ENCODE measurements at places on chromosomes 3 and 15.

- DNase-seq, result no peak
Observed at GRCh38 chr3:114660124-114660523, 366.3 kb downstream of the TIGIT start.

- no peak for DNase-seq
Observed at GRCh38 chr3:5201536-5201935, 14.0 kb downstream of the EDEM1 start.

- DNase-seq, result peak; percentile 61
Observed at GRCh38 chr3:98602078-98602678, 8.8 kb upstream of the CPOX start.

- no peak for DNase-seq
Observed at GRCh38 chr15:95284492-95284891, 1046.0 kb upstream of the NR2F2 start.

GRCh38 chr15:52797625-52798501, 7.7 kb upstream of the ONECUT1 start:
- no peak for DNase-seq

GRCh38 chr15:88615303-88616107, 5.6 kb upstream of the AEN start:
- no peak for DNase-seq

GRCh38 chr3:106114848-106115247, 246.0 kb upstream of the CBLB start:
- no peak for DNase-seq

DNA sequence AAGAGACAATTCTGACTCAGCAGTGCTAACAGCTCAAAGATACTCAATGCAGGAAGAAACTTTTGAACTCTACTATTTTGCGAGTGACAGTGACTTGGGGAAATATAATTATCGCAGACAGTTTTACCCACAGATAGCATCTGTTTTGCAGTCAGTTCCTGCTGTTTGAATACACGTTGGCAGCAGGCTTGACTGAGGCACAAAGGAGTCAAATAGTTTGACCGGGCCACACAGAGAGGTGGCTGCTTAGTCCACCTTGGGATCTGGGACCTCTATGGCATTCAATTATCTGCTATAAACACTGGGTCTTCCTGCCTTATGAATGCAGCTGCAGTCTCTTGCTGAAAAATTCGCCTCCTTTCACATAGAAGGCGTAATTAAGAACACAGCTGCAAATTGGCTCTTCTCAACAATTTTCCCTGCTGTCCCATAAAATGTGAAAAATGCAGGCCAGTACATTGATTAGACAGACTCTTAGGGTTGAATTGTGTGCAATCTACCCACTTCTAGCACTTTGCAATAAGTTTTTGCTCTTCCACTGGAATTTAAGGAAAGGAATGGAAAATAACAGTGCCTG, 56.5 kb downstream of the OTOL1 start:
- DNase-seq, result no peak

DNA sequence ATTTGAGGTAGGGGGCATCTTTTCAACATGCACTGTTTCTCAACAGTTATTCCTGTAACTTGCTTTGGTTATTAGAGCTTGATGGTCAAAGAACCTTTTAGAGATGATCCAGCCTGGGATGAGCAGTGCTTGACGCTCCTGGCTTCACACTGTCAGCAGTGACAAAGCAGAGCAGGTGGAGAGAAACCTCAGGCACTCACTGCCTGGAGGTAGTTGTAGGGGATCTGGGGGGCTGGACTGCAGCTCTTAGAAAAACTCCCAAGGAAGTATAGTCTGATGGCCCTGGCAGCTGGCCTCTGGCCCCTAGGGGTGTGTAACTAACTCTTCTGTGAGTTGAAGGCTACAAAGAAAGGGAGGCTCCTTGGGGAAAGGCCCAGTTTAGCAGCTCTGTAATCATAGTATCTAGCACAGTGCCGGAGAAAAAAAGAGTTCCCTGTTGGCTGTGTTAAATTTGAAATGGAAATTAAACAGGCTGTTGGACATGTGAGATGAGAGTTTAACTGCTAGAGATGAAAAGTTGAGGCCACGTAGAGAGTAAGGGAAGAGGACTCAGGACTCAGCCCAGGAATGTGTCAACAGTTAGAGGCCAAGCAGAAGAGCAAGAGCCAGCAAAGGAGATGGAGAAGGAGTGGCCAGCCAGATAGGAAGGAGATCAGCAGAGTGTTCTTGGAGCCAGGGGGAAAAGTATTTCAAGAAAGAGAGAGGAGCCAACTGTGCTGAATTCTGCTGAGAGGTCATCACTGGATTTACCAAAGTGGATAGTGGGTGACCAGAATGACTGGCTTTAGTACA, 14.2 kb downstream of the OXNAD1 start:
- DNase-seq, result no peak

- no peak for DNase-seq
Observed at GRCh38 chr15:85839643-85840042, 44.9 kb upstream of the KLHL25 start.

GRCh38 chr15:75640483-75641178, 607 bp upstream of the IMP3 start:
- peak; percentile 57 for DNase-seq

GRCh38 chr3:146896711-146897110, 291.6 kb upstream of the PLSCR5 start:
- no peak for DNase-seq

- no peak for DNase-seq
Observed at GRCh38 chr15:98402486-98402885, 245.9 kb upstream of the IGF1R start.

GRCh38 chr15:100711516-100712021, 109.2 kb downstream of the ASB7 start:
- DNase-seq, result no peak

- peak; percentile 85 for DNase-seq
Observed at GRCh38 chr3:46866720-46867549, 3.7 kb upstream of the MYL3 start.

DNA sequence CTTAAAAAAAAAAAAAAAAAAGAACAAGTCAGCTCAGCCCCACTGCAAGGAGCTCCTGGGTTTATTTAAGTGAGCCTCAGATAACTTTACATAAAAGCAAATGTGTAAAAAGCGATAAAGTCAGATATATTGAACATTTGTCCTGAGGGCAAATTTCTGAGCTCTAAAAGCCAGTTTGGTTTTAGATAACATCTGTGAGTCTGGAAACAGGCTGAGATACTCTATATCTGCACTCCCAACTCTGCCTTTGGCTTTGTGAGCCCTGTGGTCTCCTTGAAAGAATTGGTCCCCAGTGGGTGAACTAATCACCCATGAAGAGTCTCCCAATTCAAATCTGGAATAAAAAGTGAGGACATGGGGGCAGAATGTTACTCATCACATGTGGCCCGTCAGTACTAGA, 104.6 kb downstream of the APBA2 start:
- no peak for DNase-seq

DNA sequence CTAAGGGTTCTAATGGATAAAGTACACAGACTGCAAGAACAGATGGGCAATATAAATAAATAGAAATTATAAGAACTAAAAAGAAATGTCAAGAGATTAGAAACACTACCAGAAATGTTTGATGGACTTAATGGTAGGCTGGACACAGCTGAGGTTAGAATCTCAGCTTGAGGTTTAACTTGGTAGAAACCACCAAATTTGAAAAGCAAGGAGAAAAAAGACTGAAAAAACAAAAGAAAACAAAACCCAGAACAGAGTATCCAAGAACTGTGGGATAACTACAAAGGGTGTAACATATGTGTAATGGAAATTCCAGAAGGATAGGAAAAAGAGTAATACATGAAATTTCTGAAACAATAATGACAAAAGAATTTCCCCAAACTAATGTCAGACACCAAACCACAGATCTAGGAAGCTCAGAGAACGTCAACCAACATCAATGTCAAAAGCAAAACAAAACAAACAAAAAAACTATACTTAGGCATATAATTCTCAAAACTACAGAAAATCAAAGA, 35.0 kb downstream of the RFX7 start:
- DNase-seq, result no peak

DNA sequence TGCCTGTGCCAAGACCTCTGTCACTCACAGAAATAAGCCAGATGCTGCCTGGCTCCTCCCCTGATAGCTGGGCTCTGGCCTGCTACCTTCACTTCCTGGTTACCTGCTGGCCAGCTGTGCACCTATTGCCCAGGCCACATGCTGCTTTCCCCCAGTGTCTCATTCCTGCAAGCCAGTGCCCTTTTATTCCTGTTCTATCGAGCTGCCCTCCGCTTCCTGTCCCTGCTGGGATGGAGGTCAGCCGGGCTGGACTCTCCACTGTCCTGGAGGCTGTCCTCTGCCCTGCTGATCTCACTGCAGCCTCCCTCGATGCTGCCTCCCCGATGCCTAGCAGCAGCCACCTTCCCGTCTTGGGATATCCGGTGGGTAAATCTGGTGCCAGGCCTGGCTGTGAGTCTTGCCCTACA, 37.0 kb upstream of the SNRPA1 start:
- no peak for DNase-seq

DNA sequence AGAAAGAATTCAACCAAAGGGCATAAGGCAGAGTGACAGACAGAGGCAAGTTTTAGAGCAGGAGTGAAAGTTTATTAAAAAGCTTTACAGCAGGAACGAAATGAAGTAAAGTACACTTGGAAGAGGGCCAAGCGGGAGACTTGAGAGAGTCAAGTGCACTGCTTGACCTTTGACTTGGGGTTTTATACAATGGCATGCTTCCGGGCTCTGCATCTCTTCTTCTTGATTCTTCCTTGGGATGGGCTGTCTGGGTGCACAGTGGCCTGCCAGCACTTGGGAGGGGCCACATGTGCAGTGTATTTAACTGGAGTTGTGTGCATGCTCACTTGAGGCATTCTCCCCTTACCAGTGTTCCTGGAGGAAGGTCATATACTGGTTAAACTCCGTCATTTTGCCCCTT, 30.4 kb upstream of the KLHL25 start:
- DNase-seq, result no peak

- no peak for DNase-seq
Observed at GRCh38 chr3:182052332-182052731, 340.6 kb downstream of the SOX2 start.

- no peak for DNase-seq
Observed at GRCh38 chr3:48999085-48999858, 7.9 kb upstream of the WDR6 start.

GRCh38 chr15:39092354-39092753, 488.5 kb upstream of the THBS1 start:
- no peak for DNase-seq

GRCh38 chr3:101829874-101830273, 19.4 kb upstream of the NFKBIZ start:
- no peak for DNase-seq

Measured in iPS-NIHi11 (cell line).